ENCODE measurements at places on chromosomes 5 and 9. TPM values are rescaled to one million over a fixed set of nuclear protein-coding genes. Genes with fewer than 3 reads are reported as not detected.

Gene EQTN
- not detected for total RNA-seq

Gene PCDHA1
- not detected for total RNA-seq

Gene SLC4A9
- not detected for total RNA-seq

Gene COL15A1
- total RNA-seq: 0.02 TPM

Gene CDC20B
- not detected for total RNA-seq

Gene ARRDC3
- total RNA-seq: 11.5 TPM

Gene LCN2
- total RNA-seq: not detected

Gene DMRTA1
- total RNA-seq: not detected

GRCh38 chr9:95504053-95504963 lies 12.5 kb downstream of the PTCH1 start:
- H3K4me1 ChIP-seq: peaks cover 25% of the 10 kb centered on the region
- H3K36me3 ChIP-seq: peaks cover 1% of the 10 kb centered on the region
- no peak for DNase-seq
- H3K27ac ChIP-seq: no peak overlapping the region
- peak overlapping the region; percentile 79 for H3K4me3 ChIP-seq
- peaks cover 62% of the 10 kb centered on the region for H3K27me3 ChIP-seq

DNA sequence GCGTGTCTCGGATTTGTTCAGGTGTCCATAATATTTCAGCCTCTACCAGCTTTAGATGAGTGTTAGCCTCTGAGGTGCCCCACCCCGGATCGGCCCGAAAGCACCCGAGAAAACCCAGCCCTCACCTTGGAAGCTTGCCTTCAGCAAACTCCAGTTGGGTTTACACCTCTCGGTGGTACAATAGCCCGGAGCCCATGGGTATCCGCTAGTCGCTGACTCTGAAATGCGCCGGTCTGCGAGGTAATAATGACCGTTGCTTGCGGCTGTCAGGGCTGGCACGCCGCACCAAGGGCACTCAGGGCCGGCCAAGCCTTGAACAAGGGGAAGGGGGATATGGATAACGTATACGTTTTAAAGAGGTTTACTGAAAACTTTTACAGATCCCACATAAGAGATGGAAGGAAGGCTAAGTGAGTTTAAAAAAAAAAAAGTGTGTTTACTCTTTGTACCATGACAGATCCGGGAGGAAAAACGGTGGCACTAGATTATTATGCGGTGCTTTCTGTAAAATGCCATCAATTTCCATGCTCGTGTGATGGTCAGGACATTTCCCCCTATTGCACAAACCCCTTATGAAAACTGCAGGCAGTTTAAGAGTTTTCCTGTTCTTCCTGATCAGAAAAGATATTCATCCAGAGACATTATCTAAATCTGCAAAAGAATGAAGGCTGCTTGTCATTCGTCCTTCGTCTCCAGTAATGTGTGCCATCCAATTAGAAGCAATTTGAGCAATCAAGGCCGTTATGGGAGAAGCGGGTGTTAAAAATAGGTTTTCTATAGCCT lies 124.2 kb downstream of the TMEM161B start:
- H3K4me3 ChIP-seq: no peak overlapping the region
- H3K27me3 ChIP-seq: peaks cover 49% of the 10 kb centered on the region
- H3K27ac ChIP-seq: no peak overlapping the region
- DNase-seq: no peak
- H3K36me3 ChIP-seq: no peaks in the 10 kb centered on the region
- H3K4me1 ChIP-seq: peaks cover 24% of the 10 kb centered on the region

- no peak overlapping the region for H3K4me3 ChIP-seq
- DNase-seq: no peak
- no peaks in the 10 kb centered on the region for H3K27me3 ChIP-seq
- no peak overlapping the region for H3K27ac ChIP-seq
These were observed 73.7 kb upstream of the IQGAP2 start for GRCh38 chr5:76329346-76329745.

DNA sequence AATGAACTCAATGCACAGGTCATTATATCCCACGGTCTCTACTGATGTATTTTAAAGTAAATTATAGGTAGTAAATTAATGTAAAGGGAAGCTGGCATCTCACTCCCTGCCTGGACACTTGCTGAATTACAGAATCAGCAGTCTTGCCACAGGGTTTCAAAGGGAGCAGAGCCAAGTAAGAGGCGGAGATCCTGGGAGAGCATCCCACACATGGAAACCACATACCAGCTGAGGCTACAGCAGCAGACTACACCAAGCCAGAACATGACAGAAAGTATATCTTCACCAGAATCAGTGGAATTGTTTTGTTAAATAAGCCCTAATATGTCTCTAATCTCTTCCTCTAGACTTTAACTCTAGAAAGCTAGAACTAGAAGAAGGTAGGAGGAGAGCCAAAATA lies 1689.2 kb upstream of the WWC1 start:
- no peaks in the 10 kb centered on the region for H3K27me3 ChIP-seq
- no peak for DNase-seq
- H3K4me3 ChIP-seq: no peak overlapping the region
- H3K36me3 ChIP-seq: no peaks in the 10 kb centered on the region

GRCh38 chr9:81777482-81777881 lies 88.1 kb upstream of the TLE1 start:
- H3K36me3 ChIP-seq: no peaks in the 10 kb centered on the region
- H3K27me3 ChIP-seq: no peaks in the 10 kb centered on the region
- H3K27ac ChIP-seq: no peak overlapping the region
- H3K4me1 ChIP-seq: no peaks in the 10 kb centered on the region
- DNase-seq: no peak
- H3K4me3 ChIP-seq: no peak overlapping the region

DNA sequence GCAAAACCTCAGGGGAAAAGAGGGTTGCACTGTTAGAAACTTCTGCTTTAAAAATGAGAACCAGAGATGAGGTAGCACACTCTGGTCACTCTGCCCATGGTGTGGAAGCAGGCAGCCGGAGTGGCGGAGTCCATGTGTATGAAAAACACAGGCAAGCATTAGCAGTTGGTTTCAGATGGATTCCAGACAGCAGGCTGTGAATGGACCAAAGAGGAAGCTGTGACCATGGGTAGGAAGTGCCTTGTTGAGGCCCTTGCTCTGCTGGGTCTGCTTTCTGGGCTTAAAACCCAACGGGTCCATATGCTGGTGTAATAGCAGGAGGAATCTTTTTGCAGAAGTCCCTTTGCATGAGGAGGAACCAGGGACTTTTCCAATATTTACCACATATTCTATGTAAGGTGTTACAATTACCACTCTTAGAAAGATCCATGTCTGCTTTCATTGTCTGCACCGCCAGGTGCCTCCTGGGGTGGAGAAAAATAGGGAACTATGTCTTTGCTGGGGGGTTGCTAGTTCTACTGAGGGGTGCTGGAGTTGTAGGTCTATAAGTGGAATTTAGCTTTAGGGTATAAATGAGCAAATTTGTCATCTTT lies 77.0 kb downstream of the ANKRD55 start:
- peaks cover 4% of the 10 kb centered on the region for H3K36me3 ChIP-seq
- H3K27ac ChIP-seq: peak overlapping the region; percentile 97
- DNase-seq: no peak
- peak overlapping the region; percentile 25 for H3K4me3 ChIP-seq

GRCh38 chr5:163943546-163943945 lies 438.1 kb downstream of the MAT2B start:
- no peaks in the 10 kb centered on the region for H3K36me3 ChIP-seq
- H3K4me1 ChIP-seq: no peaks in the 10 kb centered on the region
- no peak overlapping the region for H3K4me3 ChIP-seq
- DNase-seq: no peak
- no peak overlapping the region for H3K27ac ChIP-seq

- H3K27ac ChIP-seq: peak overlapping the region; percentile 73
- H3K4me1 ChIP-seq: peaks cover 57% of the 10 kb centered on the region
- peak overlapping the region; percentile 40 for H3K4me3 ChIP-seq
- no peak for DNase-seq
- no peaks in the 10 kb centered on the region for H3K27me3 ChIP-seq
These were observed 145.3 kb upstream of the RASA1 start for GRCh38 chr5:87122151-87122977.

DNA sequence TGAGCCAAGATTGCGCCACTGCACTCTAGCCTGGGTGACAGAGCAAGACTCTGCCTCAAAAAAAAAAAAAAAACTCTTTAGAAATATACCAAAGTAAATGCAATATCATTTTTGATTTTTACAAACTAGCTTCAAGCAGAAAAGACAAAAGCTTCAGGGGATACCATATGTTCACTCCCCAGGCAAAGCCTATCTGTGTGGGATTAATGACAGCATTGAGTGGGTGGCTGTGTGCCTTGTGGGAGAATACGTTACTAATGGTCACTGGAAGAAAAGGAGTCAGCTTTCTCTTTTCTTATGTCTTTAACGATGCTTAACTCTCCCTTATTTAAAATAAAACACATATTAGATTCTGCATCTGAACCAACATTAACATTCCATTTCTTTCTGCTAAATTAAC lies 1.9 kb downstream of the PCA3 start:
- no peak overlapping the region for H3K27ac ChIP-seq
- no peak for DNase-seq
- peaks cover 1% of the 10 kb centered on the region for H3K4me1 ChIP-seq
- no peak overlapping the region for H3K4me3 ChIP-seq
- no peaks in the 10 kb centered on the region for H3K36me3 ChIP-seq

GRCh38 chr9:87662808-87663528 lies 63.0 kb upstream of the CTSL start:
- no peaks in the 10 kb centered on the region for H3K27me3 ChIP-seq
- no peak overlapping the region for H3K27ac ChIP-seq
- no peaks in the 10 kb centered on the region for H3K36me3 ChIP-seq
- DNase-seq: no peak
- H3K4me3 ChIP-seq: no peak overlapping the region

- H3K27ac ChIP-seq: peak overlapping the region; percentile 12
- H3K4me1 ChIP-seq: peaks cover 25% of the 10 kb centered on the region
- no peaks in the 10 kb centered on the region for H3K36me3 ChIP-seq
- no peak for DNase-seq
These were observed 70.1 kb upstream of the SPATA31E1 start for GRCh38 chr9:87812375-87813118.

DNA sequence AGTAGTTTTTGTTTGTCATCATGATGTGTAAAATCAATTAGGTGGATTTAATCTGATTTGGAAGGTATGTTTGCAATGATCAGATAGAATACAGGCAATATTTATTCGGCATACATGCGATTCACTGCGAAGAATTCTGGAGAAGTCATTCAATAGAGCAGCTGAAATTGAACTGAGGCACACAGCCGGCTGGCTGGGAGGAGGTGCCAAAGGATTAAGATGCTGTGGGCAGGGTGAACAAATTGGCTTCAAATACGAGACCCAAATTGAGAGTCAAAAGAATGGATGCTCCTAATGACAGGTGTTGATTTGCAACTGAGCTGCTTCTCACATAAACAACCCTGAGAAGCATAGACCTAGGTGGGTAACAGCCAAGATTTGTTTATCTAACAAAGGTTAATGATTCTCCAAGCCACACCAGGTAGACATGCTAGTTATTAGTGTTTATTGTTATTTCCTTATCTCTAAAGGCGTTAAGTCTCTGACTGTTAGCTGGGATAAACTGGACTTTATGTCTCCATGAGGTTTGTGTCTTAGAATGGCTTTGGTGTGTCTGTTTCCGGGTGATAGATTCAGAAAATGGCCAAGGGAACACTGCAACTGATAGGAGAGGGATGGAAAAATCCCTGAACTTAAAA lies 55.3 kb upstream of the CLINT1 start:
- H3K36me3 ChIP-seq: no peaks in the 10 kb centered on the region
- H3K27me3 ChIP-seq: no peaks in the 10 kb centered on the region
- peaks cover 19% of the 10 kb centered on the region for H3K4me1 ChIP-seq
- no peak overlapping the region for H3K4me3 ChIP-seq
- DNase-seq: no peak

DNA sequence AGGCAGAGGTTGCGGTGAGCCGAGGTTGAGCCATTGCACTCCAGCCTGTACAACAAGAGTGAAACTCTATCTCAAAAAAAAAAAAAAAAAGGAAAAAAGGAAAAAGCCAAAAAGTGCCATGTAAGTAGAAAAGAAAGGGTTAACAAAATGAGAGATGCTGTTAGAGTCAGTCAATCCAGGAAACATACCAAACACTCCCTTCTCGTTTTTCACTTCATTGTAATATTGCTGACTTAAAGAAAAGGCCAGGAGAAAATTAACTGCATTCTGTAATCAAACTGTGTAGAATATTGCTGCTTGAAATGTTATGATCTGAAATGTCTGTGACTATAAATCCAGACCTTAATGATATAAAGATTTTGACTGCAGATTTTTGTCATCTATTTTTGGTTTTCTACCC lies 379.1 kb downstream of the ENC1 start:
- H3K36me3 ChIP-seq: no peaks in the 10 kb centered on the region
- H3K4me3 ChIP-seq: no peak overlapping the region
- H3K27me3 ChIP-seq: peaks cover 7% of the 10 kb centered on the region
- H3K27ac ChIP-seq: no peak overlapping the region

- H3K27ac ChIP-seq: no peak overlapping the region
- no peaks in the 10 kb centered on the region for H3K36me3 ChIP-seq
- H3K27me3 ChIP-seq: no peaks in the 10 kb centered on the region
- no peak overlapping the region for H3K4me3 ChIP-seq
These were observed 1279.9 kb upstream of the DMAC1 start for GRCh38 chr9:9079473-9079872.

DNA sequence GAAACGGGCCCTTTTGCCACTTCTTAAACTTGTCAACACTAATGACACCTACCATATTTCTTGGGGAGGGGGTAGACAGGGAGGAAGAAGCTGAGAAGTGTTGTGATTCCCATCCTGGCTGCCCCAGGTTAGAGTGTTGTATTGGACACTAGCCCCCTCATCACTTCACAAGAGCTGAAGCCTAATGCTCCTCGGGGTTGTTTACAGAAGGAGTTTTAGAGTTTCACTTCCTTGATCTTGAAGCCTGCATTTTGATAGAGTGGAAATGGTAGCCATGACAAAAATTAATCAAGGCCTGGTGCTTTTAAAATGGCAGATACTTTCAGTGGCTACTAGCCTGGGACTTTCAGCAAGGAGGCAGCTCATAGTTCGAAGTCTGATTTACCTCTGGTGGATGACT lies 11.0 kb upstream of the FAM120AOS start:
- H3K27me3 ChIP-seq: no peaks in the 10 kb centered on the region
- peak overlapping the region; percentile 93 for H3K27ac ChIP-seq

GRCh38 chr5:74865256-74865803 lies 857 bp downstream of the FAM169A start:
- H3K36me3 ChIP-seq: no peaks in the 10 kb centered on the region
- peaks cover 26% of the 10 kb centered on the region for H3K27me3 ChIP-seq
- peak overlapping the region; percentile 76 for H3K27ac ChIP-seq
- peaks cover 11% of the 10 kb centered on the region for H3K4me1 ChIP-seq
- peak overlapping the region; percentile 88 for H3K4me3 ChIP-seq

DNA sequence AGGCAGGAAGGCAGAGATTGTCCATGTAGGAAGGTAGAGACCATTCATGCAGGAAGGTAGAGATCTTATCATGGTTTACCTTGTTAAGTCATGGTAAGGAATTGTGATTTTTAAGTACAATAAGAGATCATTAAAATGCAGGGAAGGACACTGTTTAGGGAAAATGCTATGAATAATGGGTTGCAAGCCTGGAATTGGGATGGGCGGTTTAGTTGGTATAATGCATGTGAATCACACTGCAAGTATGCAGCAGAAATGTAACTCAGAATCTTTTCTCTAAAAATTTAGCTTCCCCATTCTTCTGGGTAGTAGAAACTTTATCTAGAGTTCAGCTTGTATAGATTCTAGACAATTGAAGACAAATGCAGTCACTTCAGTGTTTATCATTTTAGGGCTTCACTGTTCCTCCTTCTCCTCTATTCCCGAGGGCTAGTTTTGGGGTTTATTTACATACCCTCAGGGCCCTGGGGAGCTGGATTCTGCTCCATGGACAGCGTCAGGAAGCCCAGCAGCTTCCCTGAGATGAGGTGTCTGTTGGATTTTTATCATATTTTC lies 212.0 kb downstream of the SREK1 start:
- peaks cover 10% of the 10 kb centered on the region for H3K27me3 ChIP-seq
- no peaks in the 10 kb centered on the region for H3K4me1 ChIP-seq
- H3K36me3 ChIP-seq: no peaks in the 10 kb centered on the region
- no peak overlapping the region for H3K4me3 ChIP-seq
- no peak overlapping the region for H3K27ac ChIP-seq

GRCh38 chr9:95879591-95879990 lies 4.1 kb downstream of the ERCC6L2 start:
- DNase-seq: no peak
- H3K27me3 ChIP-seq: no peaks in the 10 kb centered on the region
- no peak overlapping the region for H3K27ac ChIP-seq
- H3K4me1 ChIP-seq: peaks cover 30% of the 10 kb centered on the region
